Foreskin fibroblast (primary cell): ENCODE measurements at places on chromosomes 7 and 10.

GRCh38 chr7:129231666-129232065 is 6.8 kb downstream of the AHCYL2 start:
- no peak for DNase-seq

DNA sequence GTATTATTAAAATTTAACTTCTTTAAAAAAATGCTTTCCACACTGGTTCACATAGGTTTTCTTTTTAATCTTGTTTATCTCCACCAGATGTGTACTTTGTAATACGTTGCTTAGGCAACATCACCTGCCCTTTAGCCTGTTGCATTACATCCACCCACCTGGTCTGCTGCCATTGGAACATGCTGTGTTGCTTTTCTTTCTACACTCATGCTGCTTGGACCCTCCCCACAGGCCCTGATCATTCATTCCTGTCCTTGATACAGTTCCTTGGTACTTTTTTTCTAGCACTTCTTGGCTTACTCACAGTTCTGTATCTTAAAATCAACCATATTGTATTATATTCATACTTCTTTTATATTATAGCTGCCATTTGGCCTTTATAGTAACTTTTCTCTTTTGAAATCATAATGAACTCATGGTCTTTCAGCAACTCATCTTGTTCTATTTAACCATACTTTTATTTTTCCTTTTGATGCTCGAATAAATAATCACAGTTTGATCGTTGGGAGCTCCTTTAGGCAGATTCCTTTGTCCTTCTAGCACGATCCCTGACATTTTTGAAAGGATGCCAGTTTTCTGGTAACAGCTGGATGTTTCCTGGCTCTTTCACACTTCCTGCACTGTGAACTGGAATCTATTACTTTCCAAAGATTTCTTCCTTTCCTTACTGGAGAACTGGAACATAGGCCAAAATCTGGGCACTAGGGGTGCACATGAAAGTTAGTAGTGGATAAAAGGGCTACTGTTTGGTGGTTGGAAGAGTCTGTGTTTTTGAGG is 125.1 kb downstream of the CDK14 start:
- DNase-seq: peak; percentile 62

GRCh38 chr10:97445722-97446639 is at the start of the genes EXOSC1 and ZDHHC16:
EXOSC1 (minus strand) TSS chr10:97446006; CDS start chr10:97445985, 21 bp downstream.
ZDHHC16 (plus strand) TSS chr10:97446175; CDS start chr10:97451676, 5,501 bp downstream.
- DNase-seq: peak; percentile 92

- peak; percentile 53 for DNase-seq
Observed at GRCh38 chr10:61992059-61992460, 90.6 kb downstream of the ARID5B start.

- no peak for DNase-seq
Observed at GRCh38 chr10:11835704-11836103, 12.5 kb downstream of the PROSER2 start.
